Frontal cortex (tissue), 4 donors: ENCODE measurements at places on chromosomes 11 and 22.

DNA sequence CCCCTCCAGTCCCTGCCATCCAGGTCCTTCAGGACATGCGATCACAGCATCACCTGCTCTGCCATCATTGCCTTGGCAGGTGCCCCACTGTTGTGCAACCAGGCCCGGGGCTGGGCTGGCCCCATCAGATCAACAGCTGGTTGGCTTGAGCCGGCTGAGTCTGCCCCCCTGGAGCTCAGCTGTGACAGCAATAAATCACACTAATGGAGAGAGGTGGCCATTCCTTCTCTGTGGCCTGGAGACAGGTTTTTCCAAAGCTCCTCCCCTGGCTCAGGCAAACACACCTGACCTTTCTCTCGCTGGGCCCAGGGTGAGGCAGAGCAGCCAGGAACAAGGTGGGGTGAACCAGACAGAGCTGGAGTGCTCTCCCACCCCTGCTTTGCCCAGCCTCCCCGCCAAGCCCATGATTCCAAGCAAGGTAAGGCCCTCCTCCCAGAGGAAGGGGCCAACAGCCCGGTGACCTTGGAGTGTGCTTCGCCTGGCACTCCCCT, 8.9 kb upstream of the FXYD2 start:
- no peak for DNase-seq

GRCh38 chr22:49768951-49769690, 58.6 kb downstream of the BRD1 start:
- DNase-seq: no peak

GRCh38 chr11:55895216-55895615, 12.1 kb downstream of the TRIM51 start:
- no peak for DNase-seq

GRCh38 chr22:44351685-44352377, 39.1 kb upstream of the SHISAL1 start:
- peak; percentile 48 for DNase-seq

- DNase-seq: no peak
Observed at GRCh38 chr11:30487200-30487898, 98.8 kb downstream of the MPPED2 start.

DNA sequence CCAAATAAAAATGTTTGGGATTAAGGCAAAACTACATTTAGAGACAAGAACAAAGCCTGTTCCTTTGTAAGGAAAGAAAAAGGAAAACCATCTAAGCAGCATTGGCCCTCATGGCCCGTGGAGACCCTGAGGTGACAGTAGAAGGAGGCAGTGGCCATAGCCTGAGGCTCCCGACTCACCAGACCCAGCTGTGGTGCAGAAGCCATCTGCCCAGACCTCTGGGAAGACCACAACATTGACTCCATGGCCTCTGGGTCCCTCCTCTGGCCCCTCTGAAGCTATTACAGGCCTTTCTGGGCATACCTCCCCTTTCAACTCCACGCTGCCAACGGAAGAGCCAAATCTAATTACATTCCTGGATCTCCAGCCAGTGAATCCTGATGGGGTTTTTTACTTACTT, 6.4 kb downstream of the PRAME start:
- DNase-seq: no peak

GRCh38 chr11:24625975-24626374, 129.1 kb downstream of the LUZP2 start:
- no peak for DNase-seq
